Activated CD4-positive, alpha-beta T cell treated with anti-CD3 and anti-CD28 coated beads for 4 hours (primary cell): ENCODE measurements at places on chromosomes 2 and 18.

DNA sequence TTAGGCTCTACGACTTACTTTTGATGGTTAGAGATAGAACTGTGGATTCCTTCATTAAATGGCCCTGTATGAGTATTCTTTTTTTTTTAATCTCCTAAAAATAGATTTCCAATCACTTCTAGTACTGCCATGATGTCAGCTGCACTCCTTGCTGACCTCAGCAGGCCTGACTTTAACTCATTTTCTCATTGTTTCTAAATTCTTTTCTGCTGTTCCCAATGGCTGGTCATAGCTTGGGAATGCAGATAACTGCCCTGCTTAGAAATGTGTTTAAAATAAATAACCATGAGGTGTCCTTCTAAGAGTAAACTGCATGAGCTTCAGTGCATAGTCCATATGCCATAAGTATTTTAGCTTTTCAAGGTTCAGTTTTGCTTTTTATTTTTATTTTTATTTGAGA lies 15.7 kb downstream of the CCDC85A start:
- DNase-seq, result no peak

DNA sequence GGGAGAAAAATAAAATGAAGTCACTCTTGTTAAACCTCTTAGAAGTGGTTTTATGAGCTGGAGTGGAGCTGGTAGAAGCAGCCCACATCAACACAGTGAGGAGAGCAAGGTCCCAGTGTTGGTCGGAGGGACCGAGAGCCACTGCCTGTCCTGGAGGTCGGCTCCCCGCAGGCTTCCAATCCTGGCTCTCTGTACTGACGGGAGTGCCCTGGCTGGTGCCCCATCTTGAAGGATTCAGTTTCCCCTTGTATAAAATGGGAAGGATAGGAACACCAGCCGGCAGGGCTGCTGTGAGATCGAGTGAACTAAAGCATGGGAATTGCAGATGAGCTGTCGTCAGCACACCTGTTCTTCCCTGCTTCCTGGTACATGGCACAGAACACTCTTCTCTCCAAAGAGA lies 104.3 kb upstream of the ID2 start:
- DNase-seq, result no peak

- no peak for DNase-seq
Measured at GRCh38 chr18:33605250-33605649, 27.2 kb downstream of the ASXL3 start.

DNA sequence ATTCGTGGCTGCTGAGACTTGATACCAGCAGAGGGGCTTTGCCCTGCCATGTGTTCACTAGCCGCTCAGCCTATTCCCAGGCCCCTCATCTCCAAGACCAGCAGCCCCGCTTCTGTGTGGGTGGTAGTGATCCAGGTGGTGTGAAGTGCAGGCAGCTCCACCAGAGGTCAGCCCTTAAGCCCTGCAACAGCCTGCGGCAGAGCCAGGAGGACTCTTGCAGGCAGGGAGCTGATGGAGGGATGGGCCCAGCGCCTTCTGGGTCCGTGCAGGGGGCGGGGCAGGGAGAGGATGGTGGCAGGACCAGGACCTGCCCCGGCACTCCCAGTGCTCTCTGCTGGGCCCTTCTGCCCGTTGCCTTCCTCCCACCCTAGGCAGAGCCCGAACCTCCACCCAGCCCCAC lies 162.0 kb downstream of the SH3BP4 start:
- no peak for DNase-seq

- no peak for DNase-seq
Measured at GRCh38 chr2:196487417-196487816, 152.1 kb upstream of the CCDC150 start.

- no peak for DNase-seq
Measured at GRCh38 chr18:69257861-69258458, 142.7 kb upstream of the DOK6 start.

DNA sequence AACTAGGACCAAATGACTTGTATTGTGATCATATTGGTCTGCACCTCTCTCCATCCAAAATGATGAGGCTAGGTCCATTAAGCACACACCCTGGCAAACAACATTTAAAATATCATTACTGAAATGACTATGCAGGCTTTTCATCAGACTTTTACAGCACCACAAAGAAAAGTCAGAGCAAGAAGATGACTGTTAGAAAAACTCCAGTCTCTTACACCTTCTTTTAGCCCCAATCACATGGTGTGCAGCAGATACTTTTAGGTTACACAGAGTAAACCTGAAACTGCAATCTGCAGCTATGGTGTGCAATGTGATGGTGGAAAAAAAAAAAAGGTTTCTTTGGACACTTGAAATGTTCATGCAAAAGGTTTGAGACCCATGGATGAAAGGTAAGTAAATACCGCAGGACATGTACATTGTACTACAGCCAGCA lies 5.4 kb upstream of the POLI start:
- DNase-seq, result no peak

DNA sequence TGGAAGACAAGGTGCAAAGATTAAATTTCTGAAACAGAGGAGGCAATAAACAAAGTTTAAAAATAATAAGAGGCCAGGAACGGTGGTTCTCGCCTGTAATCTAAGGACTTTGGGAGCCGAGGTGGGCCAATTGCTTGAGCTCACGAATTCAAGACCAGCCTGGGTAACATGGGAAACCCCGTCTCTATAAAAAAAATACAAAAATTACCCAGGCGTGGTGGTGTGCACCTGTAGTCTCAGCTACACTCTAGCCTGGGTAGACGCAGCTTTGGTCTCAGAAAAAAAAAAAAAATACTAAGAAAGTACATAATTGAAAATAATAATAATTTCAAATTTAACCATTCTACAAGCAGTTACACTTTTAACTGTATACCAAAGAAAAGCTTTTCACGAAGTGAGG lies 744.6 kb upstream of the POU3F3 start:
- no peak for DNase-seq

- DNase-seq, result no peak
Measured at GRCh38 chr18:54254265-54254758, 15.0 kb upstream of the POLI start.

GRCh38 chr2:172084645-172085459 lies 455 bp upstream of the DLX1 start:
- DNase-seq, result no peak
